ENCODE measurements at places on chromosomes 5 and 9.

DNA sequence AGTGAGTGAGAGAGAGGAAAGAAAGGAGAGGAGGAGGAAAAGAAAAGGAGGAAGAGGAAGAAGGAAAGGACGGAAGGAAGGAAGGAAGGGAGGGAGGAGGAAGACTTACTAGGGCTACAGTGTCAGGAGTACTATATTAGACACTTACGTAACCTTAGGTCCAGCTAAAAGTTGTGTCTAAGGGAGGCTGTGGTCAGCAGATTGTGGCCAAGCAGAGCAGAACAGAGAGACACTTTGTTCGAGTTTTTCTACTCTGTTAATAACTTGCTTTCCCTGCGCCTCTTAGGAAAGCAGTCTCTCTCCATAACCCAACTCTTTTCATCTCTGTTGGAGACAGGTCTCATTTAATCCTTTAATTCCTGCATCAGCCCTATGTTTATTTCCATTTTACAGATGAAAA is 138.9 kb downstream of the KCNN2 start:
- no peak for DNase-seq

GRCh38 chr5:53479590-53480415 is 626 bp upstream of the FST start:
- DNase-seq, result peak; percentile 42

- no peak for DNase-seq
Observed at GRCh38 chr5:93596310-93596675, 13.3 kb downstream of the NR2F1 start.

DNA sequence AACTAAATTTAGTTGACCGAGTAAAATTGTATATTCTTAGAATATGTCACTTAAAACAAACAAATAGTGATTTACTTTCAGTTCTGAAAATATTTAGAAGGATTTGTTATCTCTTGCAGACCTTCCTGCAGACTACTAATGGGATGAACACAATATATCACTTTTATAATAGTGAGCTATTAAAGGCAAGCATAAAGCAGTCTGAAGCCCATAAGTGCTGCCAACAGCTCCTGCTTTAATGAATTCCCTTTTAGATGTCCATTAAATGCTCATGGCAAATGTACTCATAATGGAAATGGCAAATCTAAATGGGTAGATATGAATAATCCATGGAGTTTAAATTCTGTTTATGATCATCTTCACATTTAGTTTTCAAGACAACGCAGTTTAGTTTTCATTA is 170.2 kb downstream of the RANBP17 start:
- no peak for DNase-seq

DNA sequence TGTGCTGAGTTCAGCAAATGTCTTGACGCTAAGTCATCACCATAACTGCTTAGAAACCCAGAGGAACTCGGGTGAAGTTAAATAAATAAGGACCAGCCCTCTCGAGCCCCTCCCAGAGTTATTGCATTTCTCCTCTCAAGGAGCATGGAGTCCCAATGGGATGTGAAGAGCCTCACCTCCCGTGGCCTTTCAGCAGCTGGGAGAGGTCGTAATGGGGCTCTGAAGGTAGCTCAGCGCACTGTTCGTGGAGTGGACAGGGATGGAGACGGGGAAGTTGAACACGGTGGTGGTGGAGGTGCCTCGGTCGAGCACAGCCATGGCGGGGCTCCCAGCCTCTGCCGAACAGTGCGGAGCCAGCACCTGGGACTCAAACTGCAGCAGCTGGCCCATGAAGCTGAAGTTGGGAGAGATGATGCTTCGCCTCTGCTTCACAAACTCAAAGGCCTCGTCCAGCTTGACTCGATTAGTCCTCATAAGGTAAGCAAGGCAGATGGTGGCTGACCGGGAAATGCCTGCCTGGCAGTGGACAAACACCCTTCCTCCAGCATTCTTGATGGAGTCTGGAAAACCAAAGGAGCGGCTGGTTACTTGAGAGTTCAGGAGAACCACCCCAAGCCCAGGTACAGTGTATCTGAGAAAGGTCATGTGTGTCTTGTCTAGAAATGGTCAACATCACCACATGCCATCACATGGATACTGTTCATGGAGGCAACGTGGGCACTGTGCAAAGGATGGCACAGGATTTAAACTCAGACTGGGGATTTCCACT is 2.2 kb downstream of the DUSP1 start:
- peak; percentile 67 for DNase-seq

- no peak for DNase-seq
Observed at GRCh38 chr9:18260521-18260920, 213.4 kb upstream of the ADAMTSL1 start.

DNA sequence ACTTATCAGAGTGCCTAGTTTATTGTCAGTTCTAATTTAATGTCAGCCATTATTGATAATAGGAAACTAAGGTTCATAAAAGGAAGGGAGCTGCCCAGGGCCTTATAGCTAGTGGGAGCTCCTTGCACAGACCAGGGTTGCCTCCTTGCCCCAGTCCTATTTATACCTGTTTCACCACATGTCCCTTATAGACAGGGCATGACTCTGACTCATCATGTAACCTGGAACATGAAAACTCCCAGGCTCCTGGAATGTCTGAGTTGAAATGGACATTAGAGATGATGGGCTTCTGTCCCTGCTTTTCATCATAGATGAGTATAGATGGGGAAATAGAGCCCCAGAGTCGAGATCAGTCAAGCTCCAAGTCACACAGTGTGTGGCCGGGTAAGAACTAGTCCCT is 21.1 kb downstream of the FAT2 start:
- no peak for DNase-seq

DNA sequence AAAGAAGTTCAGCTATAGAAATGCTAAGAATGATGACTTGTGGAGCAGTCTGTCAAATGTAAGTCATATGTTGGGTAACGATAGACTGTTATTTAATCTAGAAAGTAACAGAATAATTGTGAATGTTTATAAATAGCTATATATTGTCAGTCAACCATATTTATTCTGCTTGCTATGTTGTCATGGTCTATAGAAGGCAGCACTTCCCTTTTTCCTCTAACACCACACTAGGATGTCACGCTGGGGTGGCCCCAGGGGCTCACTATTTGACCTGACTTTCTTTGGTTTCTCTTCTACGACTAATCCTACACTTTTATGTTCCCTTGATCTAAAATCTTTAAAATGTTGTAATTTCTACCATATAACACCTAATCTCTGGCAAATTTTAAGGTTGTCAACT is 20.5 kb downstream of the ERAP2 start:
- peak; percentile 88 for DNase-seq

DNA sequence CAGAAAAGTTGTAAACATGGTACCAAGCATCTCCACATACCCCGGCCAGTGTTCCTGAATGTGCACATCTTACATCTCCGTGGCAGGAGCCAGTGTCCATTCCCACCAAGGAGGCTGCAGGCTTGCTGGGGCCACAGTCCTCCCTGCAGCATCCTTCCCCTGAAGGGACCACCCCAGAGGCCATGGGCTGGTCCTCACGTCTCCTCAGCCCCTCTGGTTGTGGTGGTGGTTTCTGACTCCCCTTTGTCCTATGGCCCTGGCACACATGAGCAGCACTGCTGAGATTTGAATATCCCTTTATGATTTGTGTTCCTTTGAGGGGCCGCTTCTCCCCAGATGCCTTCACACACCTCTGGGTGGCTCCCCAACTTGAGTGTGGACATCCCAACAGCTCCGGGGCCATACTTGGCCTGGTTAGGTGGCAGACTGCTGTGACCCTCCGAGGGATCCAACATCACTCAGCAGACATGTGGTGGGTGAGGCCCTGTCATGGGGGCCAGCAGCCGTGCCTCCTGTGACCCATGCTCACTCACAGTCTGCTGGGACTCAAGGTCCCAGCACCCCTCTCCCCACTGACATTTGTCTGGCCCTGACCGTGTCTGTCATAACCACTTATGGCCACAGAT is 14.3 kb downstream of the PHF2 start:
- DNase-seq, result no peak

Data from suppressor macrophage treated with lipopolysaccharide for 1 hour (primary cell).